ENCODE measurements at places on chromosomes 1 and 21. TPM values are rescaled to one million over a fixed set of nuclear protein-coding genes. Genes with fewer than 3 reads are reported as not detected.

GRCh38 chr1:192167911-192168700, 9.8 kb downstream of the RGS18 start:
- DNase-seq: no peak

RGS16 gene
- 1.3 TPM for total RNA-seq

ADARB1 gene
- total RNA-seq: 14.5 TPM

DNA sequence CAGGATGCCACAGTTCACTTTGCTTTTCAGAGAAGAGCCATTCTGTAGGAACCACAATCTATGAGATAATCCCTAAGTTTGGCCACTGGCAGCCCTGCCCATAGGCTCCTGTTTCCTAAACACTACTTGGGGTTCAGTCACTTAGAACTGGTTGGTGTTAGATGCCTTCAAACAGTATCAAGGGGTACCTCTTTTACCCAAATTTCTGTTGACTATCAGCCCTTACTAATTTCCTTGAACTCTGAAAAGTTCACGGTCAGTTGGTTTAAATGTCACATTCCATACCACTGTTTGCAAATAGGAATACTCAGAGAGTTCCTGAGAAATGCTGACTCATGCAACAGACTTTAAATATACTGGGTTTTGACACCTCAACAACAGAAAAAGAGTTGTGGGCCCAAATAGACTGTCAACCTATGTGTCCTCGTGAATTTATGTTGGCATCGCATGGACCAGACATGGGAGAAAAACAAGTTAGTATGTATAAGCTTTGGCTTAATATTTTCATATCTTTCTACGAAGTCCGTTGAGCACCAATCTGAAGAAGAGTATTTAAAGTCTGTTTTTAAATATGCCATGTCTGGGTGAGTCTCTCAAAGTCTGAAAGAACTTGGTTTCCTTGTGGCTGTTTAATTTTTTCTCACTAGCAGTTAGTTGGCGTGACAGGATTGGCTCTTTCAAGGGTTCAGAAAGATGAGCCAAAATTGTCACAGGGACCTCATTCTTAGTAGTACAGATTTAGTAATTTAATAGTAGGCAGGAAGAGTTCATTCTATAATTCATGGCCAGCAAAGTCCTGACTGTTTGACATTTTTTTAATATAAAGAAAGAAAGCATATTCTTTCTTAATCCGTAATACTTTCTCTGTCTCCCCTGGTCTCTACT, 56.5 kb upstream of the ZNF326 start:
- peak; percentile 62 for DNase-seq

GRCh38 chr1:3915551-3916121, 15.6 kb upstream of the C1orf174 start:
- DNase-seq: no peak

- peak; percentile 69 for DNase-seq
Observed at GRCh38 chr1:192516776-192517297, 58.7 kb upstream of the RGS1 start.

DNA sequence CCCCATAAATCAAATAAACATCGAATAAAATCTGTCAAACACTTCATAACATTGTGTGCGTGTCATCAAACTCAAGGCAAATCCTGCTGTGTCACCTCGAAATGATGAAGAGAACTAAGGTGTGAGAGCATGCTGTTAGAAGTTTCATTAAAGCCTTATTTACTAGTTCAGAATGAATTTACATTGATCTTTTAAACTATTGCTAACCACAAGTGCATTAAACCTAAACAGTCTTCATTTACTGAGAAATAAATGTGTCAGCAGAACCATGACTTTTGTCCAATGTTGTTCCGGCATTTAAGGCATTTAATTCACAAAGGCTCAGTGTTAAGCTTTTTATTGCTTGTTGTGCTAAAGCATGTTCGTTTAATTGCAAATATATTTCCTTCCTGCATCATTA, 474.4 kb downstream of the SETD4 start:
- no peak for DNase-seq

DNA sequence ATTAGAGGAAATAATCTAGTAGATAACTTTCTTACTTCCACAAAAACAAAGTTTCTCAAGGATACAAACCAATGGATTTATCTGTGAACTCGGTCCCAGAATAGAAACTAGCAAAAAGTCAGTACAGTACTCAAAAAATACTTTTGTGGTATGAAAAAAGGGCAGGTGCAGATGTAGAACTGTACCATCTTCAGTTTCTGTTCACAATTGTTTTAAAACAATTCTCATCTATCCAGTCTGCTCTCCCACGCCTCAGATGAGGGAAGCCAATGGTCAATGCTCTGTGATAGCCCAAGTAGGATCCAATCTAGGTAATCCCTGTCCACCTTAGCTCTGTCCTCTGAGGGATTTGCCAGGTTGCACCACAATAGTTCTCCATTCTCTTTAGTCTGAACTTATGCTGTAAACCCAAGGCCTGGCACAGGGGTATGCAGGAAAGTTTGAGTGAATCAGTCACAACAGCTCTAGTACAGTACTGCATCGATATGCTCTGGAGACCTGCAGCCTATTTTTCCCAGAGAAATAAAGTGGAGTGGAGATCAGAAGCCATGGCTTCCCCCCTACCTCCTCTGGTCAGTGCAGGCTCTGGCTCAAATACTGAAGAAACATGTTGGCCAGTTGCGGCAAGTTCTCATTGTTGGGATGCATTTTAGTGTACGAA, 1.4 kb downstream of the KTI12 start:
- no peak for DNase-seq

DNA sequence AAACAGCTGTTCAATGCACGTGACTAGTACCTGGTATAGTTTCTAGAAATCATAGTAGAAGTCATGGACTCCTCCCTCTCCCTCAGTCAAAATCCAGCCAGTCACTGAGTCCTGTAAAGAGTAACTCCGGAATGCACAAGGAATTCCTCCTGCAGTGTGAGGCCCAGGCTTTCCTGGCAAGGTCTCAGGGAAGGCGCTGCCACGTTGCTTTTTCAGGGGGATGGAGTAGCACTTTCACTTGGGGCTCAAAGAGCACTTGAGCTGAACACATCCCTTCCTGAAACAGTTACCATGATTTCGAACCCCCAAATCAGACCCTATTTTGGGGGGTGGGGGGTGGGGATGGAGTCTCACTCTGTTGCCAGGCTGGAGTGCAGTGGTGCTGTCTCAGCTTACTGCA, 26.4 kb upstream of the LRRC8D start:
- DNase-seq: no peak

GRCh38 chr1:34358636-34359035, 181.9 kb downstream of the C1orf94 start:
- no peak for DNase-seq

GRCh38 chr1:27137544-27138075, 17.3 kb downstream of the SLC9A1 start:
- peak; percentile 33 for DNase-seq

GRCh38 chr21:45021428-45022347, 52.7 kb upstream of the ADARB1 start:
- DNase-seq: no peak

ARHGAP30 gene
- total RNA-seq: not detected

GRCh38 chr21:44299458-44300261, at the start of gene PFKL:
TSS of gene PFKL (plus strand) at chr21:44300053. CDS start at chr21:44300106, 53 bp downstream.
- DNase-seq: peak; percentile 77

GRCh38 chr1:202016811-202017748, 6.7 kb downstream of the ELF3 start:
- DNase-seq: no peak

SERPINC1 gene
- not detected for total RNA-seq

KCND3 gene
- 1.3 TPM for total RNA-seq

GRCh38 chr1:11804666-11805421, 920 bp downstream of the MTHFR start:
- peak; percentile 70 for DNase-seq

PRKAA2 gene
- total RNA-seq: 1.3 TPM

SOX13 gene
- total RNA-seq: 11.6 TPM

HHAT gene
- total RNA-seq: 15.1 TPM

DNA sequence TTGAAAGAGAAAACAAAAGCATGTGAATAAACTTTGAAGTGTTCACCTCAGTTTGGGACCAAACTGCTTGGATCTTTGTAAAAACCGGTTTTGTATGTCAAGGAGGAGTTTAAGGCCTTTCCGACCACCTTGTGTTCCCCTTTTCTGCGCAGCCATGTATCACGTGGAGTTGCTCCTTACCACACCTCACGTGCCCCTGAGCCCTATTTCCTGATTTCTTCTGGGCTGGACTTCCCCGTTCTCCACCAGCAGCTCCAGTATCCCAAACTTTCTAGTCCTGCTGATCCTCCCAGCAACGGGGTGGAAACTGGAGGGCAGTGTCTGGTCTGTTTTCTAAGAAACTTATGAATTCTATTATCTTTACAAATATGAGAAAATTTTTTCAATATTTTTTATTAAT, 1.6 kb upstream of the SH3D21 start:
- no peak for DNase-seq

ASCL5 gene
- total RNA-seq: not detected

- no peak for DNase-seq
Observed at GRCh38 chr1:193079187-193079586, 19.8 kb downstream of the RO60 start.

GRCh38 chr1:226652613-226653012, 86.5 kb downstream of the ITPKB start:
- no peak for DNase-seq

YIPF1 gene
- 31.1 TPM for total RNA-seq

DNA sequence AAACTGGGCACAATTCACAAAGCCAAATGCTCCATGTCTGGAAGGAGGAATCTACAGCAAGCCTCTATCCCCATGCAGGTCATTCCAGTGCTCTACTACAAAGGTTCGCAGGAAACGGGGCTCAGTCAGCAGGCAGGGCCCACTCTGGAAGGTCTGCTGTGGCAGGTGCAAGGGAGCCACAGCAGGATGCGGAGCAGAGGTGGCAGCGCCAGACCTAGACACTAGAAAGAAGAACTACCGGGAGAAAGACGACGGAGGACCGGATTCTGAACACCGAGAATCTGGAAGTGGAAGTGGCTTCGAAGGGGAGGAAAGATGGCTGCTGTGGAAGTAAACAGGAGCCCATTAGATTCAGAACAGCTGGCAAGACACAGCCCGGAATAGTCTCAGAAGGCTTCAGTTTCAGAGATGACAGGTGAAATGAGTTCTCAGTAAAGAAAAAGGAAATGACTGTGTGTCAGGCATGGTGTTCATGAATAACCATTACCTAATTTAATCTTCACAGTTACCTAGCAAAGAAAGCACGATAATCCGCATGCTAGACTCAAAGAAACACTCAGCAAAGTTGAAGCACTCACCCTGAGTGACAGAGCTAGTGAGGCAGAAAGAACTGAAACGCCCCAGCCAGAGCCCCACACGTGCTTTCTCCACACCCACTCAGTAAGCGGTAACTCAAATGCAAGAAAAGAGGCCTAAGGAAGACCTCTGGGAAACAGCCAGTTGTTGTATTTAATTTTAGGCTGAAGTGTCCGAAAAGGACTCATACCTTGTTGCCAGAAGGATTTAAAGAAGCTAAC, 21.4 kb downstream of the SETD4 start:
- DNase-seq: no peak
